ENCODE measurements at places on chromosomes 2 and 18.

GRCh38 chr2:127542231-127542630 is 6.7 kb downstream of the MYO7B start:
- no peak for DNase-seq

GRCh38 chr2:1990724-1991123 is 246.4 kb upstream of the PXDN start:
- DNase-seq = no peak

- no peak for DNase-seq
Measured at GRCh38 chr18:32769071-32769585, 3.7 kb downstream of the KLHL14 start.

DNA sequence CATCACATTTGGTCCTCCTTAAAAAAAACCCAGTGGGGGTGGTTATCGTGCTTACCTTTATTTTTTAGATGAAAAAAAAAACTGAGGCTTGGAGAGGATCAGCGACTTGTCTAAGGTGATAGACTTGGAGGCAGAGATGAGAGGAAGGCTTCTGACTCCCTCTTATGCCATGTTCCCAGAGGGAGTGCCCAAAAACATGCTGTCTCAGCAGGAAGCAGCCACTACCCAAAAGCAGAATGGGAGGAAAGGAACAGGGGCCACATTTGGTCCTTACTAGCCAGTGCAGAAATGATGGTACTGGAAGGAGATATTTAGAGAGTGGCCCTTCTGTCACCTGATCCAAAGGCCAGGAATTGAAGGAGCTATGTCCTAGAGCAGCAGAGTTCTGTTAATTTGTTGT is 118.4 kb downstream of the B3GNT2 start:
- DNase-seq = no peak

GRCh38 chr18:74803117-74803516 is 205.4 kb downstream of the ZNF407 start:
- DNase-seq = no peak

DNA sequence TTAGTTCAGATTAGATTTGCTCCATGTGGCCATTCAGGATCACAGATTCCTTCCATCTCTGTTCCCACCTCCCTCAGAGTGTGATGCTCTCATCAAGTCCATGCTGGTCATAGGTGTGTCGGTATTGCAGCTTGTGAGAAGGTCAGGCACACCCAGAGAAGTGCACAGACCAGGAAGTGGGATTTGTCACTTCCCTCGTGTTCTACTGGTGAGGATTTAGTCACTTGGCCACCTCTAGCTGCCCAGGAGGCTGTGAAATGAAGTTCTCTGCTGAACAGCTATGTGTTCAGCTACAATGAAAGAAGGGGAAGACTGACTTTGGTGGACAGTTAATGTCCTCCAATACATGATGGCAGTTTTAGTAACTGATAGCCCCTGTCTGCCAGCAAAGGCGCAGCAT is 3.5 kb upstream of the LANCL1 start:
- no peak for DNase-seq

DNA sequence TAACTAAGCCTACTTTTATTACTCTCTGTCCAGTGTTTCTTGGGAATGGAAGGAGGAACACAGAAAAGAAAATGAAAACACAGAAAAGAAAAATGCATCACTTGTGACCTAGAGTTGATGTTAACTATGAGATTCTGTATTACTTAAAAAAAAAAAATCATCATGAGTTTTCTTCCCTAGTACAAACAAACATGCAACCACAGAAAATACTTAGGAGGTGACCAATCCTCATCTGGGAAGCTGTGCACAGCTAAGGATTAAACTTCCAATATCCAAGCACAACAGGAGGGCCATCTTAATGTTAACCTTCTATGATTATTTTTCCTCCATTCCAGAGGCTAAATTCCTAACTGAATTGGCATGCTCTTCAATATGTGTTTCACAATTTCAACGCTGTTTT is 1140.4 kb downstream of the LRP1B start:
- DNase-seq = no peak

- DNase-seq = no peak
Measured at GRCh38 chr2:217810260-217810659, 192.5 kb downstream of the TNS1 start.

- DNase-seq = no peak
Measured at GRCh38 chr2:219681694-219682300, 54.4 kb downstream of the SLC4A3 start.

GRCh38 chr2:64328415-64328722 is 125.6 kb upstream of the LGALSL start:
- no peak for DNase-seq

- DNase-seq = no peak
Measured at GRCh38 chr18:57887543-57888383, 84.6 kb upstream of the ATP8B1 start.

- DNase-seq = no peak
Measured at GRCh38 chr2:207221731-207222130, 56.0 kb upstream of the KLF7 start.

- no peak for DNase-seq
Measured at GRCh38 chr2:69151931-69152330, 139.0 kb downstream of the ANTXR1 start.

DNA sequence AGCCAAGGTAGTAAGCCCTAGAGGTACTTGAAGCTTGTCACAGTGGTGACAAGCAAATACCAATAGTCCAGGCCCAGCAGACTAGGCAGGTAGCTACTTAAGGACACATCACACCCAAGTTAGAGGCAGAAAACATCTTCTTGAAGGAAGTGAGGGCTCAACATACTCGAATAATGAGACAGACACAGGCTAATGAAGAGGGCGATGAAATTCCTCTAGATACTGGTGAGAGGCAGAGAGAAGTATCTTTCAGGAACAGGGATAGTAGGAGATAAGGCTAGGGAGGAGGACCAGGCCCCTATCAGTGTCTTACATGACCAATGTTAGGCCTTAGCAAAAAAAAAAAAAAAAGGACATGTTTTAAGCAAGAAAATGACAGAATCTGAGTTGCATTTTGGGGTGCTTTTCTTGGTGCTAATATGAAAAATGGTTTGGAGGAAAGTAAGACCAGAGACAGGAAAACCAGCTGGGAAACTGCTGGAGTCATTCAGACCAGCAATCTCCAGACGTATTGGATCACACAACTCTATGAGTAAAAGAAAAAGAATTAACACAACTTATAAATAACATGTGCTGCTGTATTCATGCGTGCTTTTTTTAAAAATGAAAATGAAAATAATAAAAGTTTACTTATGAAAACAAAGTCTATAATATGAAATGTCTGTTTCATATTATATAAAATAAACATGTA is 37.7 kb downstream of the COBLL1 start:
- no peak for DNase-seq

DNA sequence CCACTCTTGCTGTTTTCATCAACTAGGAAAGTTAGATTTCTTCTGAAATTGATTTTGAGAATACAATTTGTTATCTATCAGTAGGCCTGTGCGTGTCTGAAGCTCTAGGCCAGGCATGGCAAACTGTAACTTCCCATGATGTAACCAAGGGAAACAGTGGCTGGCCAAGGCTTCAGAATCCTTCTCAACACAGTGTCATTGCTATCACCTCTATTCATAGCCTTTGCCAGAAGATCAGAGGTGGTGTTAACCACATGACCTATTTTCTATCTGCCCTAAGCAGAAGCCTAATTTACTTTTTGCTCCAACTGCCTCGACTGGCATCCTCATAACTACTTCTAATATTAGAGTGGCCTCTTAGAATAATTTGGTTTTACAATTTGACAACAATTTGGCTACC is 2.5 kb downstream of the ITGB6 start:
- DNase-seq = no peak

- DNase-seq = no peak
Measured at GRCh38 chr2:121066526-121066925, 218.5 kb downstream of the TFCP2L1 start.

All from stimulated activated CD4-positive, alpha-beta T cell treated with anti-CD3 and anti-CD28 coated beads, Interleukin-1b, Interleukin-23, amount 100 ng/mL, for 4 hours (primary cell).